ENCODE measurements at places on chromosomes 5 and 9.
A peak's percentile ranks its signal among the peaks of the same experiment; 100 is the strongest.

GRCh38 chr9:97772145-97772544 is 75.0 kb upstream of the XPA start:
- DNase-seq: peak; percentile 88

- DNase-seq: no peak
Observed at GRCh38 chr5:124865603-124866354, 119.3 kb upstream of the ZNF608 start.

- peak; percentile 82 for DNase-seq
Observed at GRCh38 chr5:116559239-116559638, 15.4 kb downstream of the SEMA6A start.

GRCh38 chr5:108548684-108549596 is 167.0 kb upstream of the FBXL17 start:
- DNase-seq: no peak

- no peak for DNase-seq
Observed at GRCh38 chr5:37777432-37778130, 62.3 kb downstream of the GDNF start.

DNA sequence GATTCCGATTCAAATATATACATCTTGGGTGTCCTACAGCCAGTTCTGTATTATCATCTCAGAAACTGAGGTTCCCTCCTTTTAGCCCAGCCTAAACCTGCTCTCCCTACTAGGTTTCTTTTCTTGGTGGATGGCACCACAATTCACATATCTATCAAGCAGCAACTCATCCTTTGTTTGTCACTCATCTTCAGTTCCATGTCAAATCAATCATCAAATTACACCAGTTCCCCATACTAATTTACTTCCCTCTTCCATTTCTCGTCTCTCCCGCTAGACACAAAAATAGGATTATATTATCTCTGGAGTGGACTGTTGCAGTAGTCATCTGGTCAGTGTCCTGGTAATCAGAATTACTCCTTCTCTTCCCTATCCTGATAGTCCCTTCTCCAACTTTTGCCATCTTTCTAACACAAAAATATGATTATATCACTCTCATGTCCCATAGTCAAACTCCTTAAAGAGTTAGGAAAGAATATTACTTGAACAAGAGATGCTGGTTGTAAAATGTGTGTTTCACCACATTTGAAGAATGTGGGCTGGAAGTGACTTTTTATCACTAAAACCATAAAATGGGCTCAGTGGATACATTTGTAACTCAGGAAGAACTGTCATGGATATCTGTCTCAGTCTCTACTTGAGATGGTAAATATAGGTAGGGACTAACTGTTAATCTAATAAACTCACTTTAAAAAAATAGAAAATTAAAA is 69.1 kb upstream of the RICTOR start:
- no peak for DNase-seq

DNA sequence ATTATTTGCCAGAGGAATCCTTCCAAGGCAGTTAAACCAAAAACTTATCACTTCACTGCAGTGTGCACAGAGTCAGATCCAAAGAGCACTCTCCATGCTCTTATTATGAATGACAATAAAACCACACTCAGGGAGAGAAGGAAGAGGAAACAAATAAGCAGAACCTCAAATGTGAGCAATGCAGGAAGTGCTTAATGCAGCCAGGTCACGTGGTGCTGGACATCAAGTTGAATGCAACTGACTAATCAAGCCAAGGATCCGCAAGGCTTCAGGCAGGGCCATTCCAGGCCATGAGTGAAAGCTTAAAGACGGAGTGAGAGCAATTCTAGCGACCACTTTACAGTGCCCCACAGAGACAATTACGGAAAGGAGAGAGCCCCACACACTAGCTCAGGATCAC is 230.4 kb upstream of the PUM3 start:
- DNase-seq: no peak

- DNase-seq: no peak
Observed at GRCh38 chr9:114261987-114262386, 60.9 kb upstream of the ORM1 start.

DNA sequence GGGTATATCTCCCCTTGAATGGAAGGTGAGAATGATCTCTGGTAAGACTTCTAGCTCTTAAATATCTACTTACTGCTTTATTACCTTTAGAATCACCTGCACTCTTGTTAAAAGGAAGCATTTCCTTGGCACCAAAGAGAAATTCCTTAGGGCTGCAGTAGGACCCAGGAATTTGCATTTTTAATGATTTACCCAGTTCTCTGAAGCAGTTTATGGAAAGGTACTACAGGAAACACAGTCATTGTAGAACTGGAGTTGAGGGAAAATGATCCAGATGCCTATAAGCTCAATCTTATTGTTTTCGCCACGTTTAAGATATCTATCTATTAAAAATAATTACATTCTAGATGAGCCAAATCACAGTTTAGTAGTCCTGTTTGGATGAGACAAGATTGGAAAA is 9.5 kb upstream of the C9 start:
- DNase-seq: no peak

DNA sequence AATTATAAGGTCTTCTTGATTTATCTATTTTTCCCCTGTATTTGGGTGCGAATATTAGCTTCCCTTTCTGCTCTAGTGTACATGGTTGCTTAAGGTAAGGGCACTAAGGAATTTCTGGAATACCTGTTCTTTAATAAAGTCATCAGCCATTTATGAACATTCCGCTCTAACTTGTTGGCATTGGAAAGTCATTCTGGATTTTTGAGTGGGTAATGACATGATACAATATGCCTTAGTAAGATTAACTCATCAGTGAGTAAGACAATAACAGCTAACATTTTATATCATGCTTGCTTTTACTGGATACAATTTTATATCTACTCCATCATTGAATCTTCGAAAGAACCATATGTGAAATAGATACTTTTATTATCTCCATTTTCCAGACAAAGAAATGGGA is 196.1 kb downstream of the ARRDC3 start:
- no peak for DNase-seq

GRCh38 chr9:95193067-95193466 is 124.4 kb downstream of the FANCC start:
- peak; percentile 13 for DNase-seq

- no peak for DNase-seq
Observed at GRCh38 chr5:71769287-71769686, 50.2 kb downstream of the CARTPT start.

- no peak for DNase-seq
Observed at GRCh38 chr5:90983148-90983547, 400.0 kb downstream of the ARRDC3 start.

- no peak for DNase-seq
Observed at GRCh38 chr9:124212381-124213050, 45.2 kb upstream of the NEK6 start.

DNA sequence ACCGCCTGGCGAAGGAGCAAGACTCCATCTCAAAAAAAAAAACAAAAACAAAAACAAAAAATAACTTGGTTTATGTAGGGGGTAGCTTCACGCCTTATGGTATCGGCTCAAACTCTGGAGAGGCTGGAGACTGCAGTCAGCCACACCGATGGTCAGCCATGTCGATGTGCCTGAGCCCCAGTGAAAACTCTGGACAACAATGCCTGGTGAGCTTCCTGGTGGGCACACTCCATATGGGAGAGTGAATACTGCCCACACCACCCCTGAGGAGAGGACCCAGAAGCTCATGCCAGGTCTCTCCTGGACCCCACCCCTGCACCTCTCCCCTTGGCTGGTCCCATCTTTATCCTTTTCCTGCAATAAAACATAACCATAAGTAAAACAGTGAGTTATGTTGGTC is 19.6 kb downstream of the IPPK start:
- DNase-seq: no peak

All from ELF-1 (cell line).